Stimulated activated CD8-positive, alpha-beta memory T cell treated with anti-CD3 and anti-CD28 coated beads, Interleukin-7, amount 100 ng/mL, for 48 hours (primary cell): ENCODE measurements at places on chromosomes 1 and 21.

DNA sequence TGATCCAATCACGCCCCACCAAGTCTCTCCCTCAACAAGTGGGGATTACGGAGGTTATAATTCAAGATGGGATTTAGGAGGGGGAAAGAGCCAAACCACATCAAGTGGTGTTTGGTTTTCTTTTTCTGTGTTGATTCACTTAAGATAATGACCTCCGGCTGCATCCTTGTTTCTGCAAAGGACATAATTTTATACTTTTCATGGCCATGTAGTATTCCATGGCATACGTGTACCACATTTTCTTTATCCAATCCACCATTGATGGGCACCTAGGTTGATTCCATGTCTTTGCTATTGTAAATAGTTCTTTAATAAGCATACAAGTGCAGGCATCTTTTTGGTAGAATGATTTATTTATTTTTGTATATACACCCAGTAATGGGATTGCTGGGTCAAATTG, 162.5 kb upstream of the JUN start:
- DNase-seq: no peak

DNA sequence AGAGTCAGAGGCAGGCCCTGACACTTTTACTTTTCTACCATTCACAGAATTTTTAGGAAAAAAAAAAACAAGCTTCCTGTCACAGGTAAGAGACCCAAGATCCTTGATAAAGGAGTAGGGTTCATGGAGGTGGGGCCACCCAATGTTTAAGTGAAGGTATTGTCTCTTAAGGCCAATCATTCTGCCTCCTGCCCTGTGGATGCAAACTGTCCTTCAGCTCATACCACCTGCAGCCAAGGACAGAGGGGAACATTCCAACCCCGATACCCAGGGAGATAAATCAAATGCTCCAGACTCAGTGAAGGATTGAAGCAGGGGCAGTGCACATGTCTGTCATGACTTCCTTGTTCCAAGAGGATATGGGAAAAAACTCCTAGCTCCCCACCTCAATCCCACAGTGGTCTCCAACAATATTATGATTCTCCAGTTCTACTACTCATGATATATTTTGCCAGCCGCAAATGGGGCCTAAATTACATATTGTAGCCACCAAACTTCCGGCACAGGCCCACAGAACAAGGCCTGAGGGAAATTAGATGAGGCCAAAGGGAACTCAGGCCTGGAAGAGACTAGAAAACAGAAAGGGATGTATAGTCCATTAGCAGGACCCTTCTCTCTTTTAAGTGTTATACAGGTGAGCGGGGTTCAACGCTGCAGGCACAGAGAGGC, 59.5 kb downstream of the TRABD2B start:
- DNase-seq: no peak

GRCh38 chr1:208242941-208243526, 1.1 kb downstream of the PLXNA2 start:
- no peak for DNase-seq

GRCh38 chr1:166924823-166925541, 48.9 kb upstream of the TADA1 start:
- DNase-seq: no peak

- DNase-seq: no peak
These were observed 2.4 kb downstream of the BTG2 start for GRCh38 chr1:203307641-203308126.

- DNase-seq: no peak
These were observed 70.4 kb upstream of the CD55 start for GRCh38 chr1:207251066-207251465.

- DNase-seq: no peak
These were observed 30.3 kb downstream of the PRDM2 start for GRCh38 chr1:13730291-13730690.

- no peak for DNase-seq
These were observed 17.3 kb downstream of the TLR5 start for GRCh38 chr1:223125766-223126165.

GRCh38 chr1:178243890-178244289, 150.0 kb downstream of the RASAL2 start:
- no peak for DNase-seq

GRCh38 chr21:27837936-27838335, 871.0 kb upstream of the ADAMTS5 start:
- no peak for DNase-seq

- no peak for DNase-seq
These were observed 89.5 kb upstream of the GREM2 start for GRCh38 chr1:240701412-240701811.

GRCh38 chr1:15123270-15123669, 30.3 kb upstream of the TMEM51 start:
- DNase-seq: no peak

DNA sequence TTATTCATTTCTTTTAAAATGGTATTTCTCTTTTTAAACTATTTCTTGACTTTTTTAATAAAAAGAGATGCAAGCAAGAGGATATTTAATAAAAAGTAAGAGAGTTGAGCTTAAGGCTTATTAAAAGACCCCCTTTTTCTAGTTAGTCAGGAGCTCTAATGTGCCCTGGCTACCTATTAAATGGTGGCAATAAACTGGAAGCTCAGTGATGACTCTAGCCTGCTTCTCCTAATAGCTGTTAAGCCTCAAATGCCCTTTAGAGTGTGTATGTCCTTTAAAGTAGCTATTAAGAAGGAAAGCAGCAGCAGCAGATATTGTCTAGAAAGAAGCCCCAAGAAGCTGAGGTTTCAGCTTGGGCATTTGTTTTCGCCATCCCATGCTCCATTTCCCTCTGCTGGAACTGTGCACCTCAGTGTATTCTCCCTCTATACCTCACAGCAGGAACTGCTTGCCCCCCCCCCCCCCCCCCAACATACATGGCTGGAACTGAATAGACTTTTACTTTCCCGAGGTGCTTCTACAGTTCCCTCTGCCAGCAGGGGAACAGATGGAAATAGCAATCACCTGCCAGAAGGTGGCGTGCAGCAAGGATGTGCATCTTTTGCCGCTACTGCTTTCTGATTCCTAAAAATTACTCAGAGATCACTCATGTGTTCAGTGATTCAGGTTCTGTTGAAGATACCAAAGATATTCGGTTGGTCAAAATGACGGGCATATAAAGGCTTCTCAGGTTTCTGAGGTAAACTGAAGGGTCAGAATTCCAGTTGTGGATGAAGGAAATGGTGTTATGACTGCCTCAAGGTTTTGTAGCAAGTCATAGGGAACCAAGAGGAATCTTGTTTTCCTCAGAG, 2.5 kb downstream of the RGS4 start:
- no peak for DNase-seq

- DNase-seq: no peak
These were observed 40.4 kb downstream of the TARBP1 start for GRCh38 chr1:234438579-234438978.

DNA sequence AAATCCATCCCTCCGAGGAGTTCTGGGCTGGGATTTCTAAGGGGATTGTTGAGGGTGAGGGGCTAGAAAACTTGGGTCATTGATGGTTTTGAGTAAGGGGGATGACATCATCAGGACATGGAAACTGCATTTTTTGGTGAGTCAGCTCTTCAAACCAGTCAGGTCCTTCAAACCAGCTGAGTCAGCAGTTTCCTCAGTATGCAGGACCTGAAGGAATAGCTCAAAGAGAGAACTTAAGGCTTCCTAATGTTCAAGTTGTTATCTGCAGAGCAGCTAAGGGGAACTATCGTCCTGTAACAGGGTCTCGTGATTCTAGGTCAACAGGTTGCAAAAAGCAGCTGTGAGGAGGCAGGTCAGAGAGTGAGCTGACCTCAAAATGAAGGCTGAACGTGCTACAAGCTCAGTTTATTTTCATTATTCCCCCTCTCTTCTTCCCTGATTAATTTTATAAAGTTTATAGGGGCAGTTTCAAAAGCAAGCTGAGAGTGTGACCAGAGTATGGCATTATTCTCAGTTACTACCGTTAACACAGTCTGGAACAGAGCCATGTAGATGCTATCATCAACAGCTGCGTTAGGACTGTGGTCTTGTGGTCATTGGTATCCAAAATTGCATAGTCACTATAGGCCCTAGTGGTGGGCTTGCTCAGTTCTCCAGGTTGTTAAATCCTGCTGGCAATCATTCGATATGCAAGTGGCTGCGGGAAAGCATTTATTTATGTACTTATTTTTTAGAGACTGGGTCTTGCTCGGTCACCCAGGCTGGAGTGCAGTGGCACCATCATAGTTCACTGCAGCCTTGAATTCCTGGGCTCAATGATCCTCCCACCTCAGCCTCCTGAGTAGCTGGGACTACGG, 10.7 kb upstream of the SDC3 start:
- DNase-seq: no peak

DNA sequence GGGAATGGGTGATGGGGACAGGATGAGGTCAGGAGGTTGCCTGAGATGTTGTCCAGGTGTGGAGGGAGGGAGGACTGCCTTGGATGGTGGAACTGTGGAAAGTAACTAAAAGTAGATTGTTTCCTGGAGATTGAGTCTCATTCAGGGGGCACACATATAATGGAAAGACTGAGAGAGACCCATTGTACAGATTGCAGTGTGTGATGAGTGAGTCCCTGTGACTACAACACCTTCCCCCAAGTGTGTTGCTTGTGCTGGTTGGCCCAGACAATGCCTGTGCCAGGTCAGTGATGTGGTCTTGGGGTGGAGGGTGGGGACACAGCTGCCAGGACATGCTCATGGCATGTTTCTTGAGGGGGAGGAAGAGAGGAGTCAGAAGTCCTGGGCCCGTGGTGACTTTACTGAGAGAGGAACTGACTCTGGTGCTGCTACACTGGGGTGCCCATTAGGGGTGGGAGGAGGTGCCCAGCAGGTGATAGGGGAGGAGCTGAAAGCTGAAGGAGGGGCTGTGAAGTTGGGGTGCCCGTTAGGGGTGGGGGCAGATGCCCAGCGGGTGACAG, 5.2 kb downstream of the SNAP47 start:
- no peak for DNase-seq

GRCh38 chr1:8059161-8059622, 33.1 kb upstream of the ERRFI1 start:
- DNase-seq: no peak

DNA sequence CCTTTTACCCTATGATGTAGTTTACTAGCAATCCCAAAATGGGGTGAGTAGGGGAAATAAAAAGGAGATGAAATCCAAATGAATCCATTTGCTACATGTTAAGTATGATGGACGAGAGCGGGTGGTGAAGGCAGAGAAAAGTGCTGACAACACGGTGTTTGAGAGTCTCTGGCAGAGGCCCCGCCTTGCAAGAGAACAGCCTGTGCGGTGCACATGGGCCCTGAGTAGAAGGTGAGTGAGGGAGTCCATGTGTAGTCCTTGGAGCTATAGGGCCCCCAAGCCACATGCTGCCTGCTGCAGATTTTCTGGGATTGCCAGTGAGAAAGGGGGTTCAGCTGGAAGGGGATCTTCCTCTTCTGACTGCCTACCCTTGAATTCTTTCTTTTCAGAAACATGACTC, 177.1 kb downstream of the TNR start:
- no peak for DNase-seq

GRCh38 chr1:235671992-235672391, 22.4 kb upstream of the GNG4 start:
- DNase-seq: no peak

DNA sequence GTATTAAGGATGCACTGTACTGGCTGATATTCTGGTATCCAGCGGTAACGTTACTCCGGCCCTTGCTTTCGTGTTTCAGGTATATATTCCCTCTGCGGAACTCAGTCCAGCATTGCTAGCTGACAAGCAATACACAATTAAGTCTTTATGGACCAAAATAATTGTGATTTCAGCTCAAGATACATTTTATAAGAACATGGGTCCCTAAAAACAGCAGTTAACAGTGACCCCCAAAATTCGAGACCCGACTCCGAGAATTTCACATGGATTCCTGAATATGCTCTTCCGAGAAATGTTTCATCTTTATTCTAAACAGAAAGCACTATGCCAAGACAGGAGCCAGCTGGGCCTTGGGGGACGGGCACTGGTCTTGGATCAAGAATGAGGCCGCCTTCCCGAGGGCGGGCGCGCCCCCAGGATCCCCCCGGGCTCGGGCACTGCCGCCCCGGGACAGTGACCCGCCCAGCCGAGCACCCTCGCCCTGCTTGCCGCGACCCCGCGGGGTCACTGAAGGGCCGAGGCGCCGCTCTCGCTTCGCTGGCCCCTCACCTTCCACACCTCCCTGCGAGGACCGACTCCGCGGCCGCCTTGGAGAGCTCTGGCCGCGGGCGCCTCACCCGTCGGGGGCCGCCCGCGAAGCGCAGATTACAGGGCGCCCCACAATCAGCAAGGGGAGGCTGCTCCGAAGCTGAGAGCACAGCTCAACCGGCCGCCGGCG, 610 bp downstream of the SCYL3 start:
- no peak for DNase-seq

DNA sequence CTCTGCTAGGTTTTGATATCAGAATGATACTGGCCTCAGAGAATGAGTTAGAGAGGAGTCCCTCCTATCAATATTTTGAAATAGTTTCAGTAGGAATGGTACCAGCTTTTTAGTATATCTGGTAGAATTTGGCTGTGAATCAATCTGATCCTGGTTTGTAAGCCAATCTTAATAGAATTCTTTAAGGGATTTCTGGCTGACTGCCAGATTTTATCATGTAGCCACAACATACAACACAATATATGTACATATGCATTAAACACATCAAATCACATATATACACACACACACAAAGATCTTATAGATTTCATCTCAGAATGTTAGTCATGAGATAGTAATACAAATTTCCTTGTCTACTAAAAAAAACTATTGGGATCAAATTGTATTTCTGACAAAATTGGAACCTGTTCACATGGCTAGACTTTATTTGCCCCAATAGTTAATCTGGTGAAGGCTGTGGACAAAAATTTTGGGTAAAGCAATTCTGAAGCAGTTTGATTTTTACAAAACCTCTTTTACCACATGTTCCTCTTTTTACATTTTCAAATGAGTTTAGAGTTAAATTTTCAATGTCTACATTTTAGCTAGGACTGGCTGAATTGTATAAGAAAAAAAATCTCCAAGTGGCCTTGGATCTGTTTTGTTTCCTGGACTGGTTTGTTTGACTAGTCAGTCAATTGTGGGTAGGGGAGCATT, 151.7 kb downstream of the FASLG start:
- DNase-seq: no peak

DNA sequence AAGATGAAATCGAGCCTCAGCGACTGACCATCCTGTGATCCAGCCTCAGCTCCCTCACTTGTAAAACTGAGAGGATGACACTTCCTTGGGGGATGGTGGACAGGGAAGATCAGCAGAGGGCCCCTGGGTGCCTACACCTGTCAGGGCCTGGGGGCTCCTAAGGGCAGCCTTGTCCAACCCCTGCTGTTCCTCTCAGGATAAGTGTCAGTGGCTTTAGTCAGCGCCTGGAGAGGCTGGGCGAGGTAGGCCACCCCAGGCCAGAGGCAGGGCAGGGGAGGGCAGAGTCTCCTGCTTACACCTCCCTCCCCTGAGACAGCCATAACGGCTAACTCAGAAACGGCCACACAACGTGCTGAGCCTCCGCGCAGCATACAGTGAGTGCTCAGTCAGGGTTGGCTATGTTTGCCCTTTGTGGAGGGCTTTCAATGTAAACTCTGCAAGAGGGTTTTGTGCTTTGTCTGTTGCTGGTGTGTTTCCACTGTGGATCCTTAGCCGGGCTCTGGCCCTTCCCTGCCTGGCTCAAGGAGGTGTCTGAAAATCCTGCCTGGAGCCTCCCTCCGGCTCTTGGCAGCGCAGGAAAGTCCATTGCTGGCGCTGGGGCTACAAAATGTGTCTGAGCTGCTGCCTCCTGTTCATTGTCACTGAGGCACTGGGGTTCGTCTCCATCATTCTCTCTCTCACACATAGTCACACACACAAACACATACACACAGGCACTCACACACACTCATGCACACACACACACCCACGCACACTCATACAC, 588.4 kb downstream of the PTPRU start:
- DNase-seq: no peak
